ENCODE measurements at places on chromosomes 13 and 19.
A peak's percentile ranks its signal among the peaks of the same experiment; 100 is the strongest.

- no peaks in the 10 kb centered on the region for H3K27me3 ChIP-seq
- H3K27ac ChIP-seq = no peak overlapping the region
- H3K4me3 ChIP-seq = no peak overlapping the region
- H3K4me1 ChIP-seq = no peaks in the 10 kb centered on the region
- no peak for DNase-seq
Measured at GRCh38 chr13:96199315-96199714, 109.4 kb downstream of the HS6ST3 start.

DNA sequence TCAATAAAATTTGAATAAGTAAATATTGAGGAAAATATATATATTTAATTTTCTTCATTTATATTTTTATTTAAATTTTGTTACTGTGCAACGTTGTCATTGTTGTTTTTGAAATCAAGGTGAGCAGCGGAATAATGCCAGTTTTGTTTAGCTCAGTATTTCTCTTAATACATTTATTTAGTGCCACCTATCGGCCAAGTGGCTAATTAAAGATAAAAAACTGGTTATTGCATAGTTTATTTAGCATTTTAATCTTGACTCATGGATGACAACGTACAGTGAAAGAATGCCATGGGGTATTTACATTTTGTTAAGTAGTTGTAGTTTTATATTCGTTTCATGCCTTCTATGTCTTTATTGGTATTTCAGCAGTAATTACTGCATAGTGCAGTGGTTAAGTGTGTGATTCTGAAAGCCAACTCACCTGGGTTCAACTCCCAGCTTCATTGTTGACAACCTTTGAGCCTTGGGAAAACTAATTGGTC, 265.9 kb downstream of the MYO16 start:
- no peaks in the 10 kb centered on the region for H3K36me3 ChIP-seq
- DNase-seq = no peak
- H3K4me3 ChIP-seq = no peak overlapping the region
- no peaks in the 10 kb centered on the region for H3K4me1 ChIP-seq

DNA sequence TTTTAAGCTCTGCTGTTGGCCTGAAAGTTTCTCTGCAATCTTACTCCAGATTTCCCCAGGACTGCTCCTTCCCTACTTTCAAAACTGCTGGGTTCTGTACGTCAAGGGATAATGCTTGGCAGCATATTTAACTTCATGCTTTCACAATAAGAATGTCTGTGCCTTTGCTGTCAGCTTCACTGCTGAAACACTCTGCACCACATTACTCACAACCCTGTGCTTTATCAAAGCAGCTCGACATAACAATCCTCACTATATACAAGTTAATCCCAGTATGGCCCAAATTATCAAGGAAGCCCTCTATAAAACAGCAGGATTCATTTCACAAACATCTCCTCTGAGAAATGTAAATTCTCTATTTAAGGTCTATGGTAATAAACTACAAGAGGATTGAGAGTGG, 17.5 kb downstream of the LATS2 start:
- peaks cover 4% of the 10 kb centered on the region for H3K36me3 ChIP-seq
- no peak overlapping the region for H3K27ac ChIP-seq
- H3K4me3 ChIP-seq = no peak overlapping the region

DNA sequence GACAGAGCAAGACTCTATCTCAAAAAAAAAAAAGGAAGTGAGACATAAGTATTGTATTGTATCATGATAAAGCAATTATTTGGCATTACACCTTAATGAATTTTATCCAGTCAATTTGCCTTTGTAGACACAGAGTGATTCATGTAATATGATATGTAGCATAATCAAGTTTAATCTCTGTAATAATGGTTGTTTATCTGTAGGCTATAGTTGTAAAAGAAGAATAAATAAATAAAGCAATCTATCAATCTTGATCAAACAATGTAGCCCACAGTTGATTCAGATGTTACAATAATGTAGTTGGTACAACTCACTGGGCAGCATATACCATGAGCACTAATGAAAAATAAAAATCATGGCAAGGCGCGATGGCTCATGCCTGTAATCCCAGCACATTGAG, 28.5 kb upstream of the CEACAM20 start:
- H3K36me3 ChIP-seq = no peaks in the 10 kb centered on the region
- no peak overlapping the region for H3K27ac ChIP-seq
- no peak overlapping the region for H3K4me3 ChIP-seq

DNA sequence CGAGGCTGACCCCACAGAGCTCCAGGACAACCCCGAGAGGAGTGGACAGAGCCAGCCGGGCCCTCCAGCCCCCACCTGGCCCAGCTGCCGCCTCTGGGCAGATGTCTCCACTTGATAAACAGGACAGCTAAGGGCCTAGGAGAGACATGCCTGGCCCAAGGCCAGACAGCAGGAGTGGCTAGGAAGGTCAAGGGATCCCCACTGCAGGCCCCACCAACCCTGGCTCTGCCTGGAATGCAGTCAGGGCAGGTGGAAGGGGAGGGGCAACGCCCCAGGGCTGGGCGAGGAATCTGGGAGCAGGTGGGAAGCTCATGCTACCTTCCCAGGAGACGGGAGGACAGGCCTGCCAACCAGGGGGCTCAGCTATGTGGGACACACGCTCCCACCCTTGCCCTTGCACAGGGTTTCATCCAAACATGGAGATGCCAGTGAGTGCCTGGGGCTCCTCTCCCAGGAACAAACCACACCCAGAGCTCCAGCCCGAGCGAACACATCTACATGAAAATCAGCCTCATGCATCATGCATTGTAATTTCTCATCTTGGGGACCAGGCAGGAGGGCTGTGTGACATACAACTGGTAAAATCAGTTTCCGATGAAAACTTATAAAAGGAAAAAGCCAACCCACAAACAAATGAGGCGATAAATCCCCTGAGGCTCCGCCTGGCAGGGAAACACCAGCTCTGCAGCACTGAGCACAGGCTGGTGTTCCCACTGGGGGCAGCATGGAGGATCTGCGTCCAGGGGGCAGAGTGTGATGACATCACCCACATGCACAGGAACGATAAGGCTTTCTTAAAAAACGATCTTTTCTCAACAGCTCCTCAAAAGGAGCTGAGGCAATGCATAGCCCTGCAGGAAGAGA, 25.0 kb downstream of the SH3GL1 start:
- H3K4me3 ChIP-seq = peak overlapping the region; percentile 0
- peak overlapping the region; percentile 97 for H3K27ac ChIP-seq
- peak; percentile 48 for DNase-seq
- no peaks in the 10 kb centered on the region for H3K36me3 ChIP-seq
- H3K27me3 ChIP-seq = no peaks in the 10 kb centered on the region

GRCh38 chr19:12726988-12727316, 3.2 kb upstream of the TNPO2 start:
- no peaks in the 10 kb centered on the region for H3K27me3 ChIP-seq
- H3K27ac ChIP-seq = no peak overlapping the region
- no peak for DNase-seq
- H3K36me3 ChIP-seq = peaks cover 36% of the 10 kb centered on the region
- no peak overlapping the region for H3K4me3 ChIP-seq

- H3K27ac ChIP-seq = peak overlapping the region; percentile 13
- H3K4me1 ChIP-seq = peaks cover 51% of the 10 kb centered on the region
- H3K36me3 ChIP-seq = peaks cover 29% of the 10 kb centered on the region
- no peak for DNase-seq
Measured at GRCh38 chr19:35751839-35752745, 3.7 kb downstream of the LIN37 start.

- H3K27me3 ChIP-seq = no peaks in the 10 kb centered on the region
- H3K4me1 ChIP-seq = no peaks in the 10 kb centered on the region
- no peak overlapping the region for H3K4me3 ChIP-seq
- H3K27ac ChIP-seq = no peak overlapping the region
- H3K36me3 ChIP-seq = no peaks in the 10 kb centered on the region
Measured at GRCh38 chr13:46804391-46804815, 7.4 kb upstream of the ESD start.

DNA sequence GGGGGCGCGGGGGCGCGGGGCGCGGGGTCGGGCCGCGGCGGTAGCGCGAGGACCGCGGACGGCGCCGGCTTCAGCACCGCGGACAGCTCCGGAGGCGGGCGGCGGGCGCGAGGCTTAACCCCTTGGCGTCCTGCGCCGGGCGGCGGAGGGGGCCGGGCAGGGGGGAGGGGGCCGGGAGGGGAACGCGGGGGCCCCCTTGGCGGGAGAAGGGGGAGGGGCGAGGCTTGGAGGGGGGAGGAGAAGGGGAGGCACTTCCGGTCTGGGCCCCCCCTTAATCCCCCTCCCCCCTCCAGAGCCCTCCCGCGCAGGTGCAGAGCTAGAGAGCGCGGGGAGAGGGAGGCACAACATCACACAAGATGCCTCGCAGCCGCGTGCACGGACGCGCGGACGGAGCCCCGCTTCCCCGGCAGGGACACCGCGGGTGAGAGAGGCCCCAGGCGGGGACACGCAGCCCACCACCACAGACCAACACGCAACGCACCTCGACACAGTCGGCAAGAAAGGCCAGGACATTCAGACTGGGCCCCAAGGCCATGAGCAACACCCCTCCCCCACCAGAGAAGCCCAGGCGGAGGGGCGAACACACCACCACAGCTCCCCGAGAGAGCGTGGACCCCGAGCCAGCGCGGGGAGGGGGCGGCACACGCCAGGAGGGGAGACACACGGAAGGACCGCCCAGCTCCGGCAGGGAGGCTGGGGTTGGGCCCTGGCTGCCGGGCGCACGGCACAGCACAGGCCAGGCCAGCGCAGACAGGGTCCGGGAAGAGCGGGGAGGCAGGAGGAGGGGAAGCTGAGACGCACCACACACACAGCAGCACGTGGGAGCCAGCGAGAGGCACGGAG, 24.1 kb downstream of the SHANK1 start:
- no peaks in the 10 kb centered on the region for H3K36me3 ChIP-seq
- H3K4me3 ChIP-seq = no peak overlapping the region
- H3K27ac ChIP-seq = no peak overlapping the region
- DNase-seq = no peak

DNA sequence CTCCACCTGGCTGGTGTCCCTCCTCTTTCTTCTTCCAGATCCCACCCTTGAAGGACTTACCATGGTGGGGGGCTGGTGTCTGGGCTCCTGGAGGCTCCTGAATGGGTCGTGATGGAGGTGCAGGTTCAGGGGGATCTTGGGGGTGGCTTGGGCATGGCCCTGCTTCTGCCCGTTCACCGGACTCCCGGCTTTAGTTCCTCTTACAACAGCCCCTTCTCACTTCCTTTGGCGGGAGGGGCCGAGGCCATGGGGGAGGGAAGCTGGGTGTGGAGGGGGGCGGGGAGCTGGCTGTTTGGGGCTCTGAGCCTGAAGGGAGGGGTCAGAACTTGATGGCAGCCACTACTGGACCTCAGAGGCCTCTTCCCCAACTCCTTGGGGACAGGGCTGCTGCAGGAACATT, at the start of gene MYO1F:
MYO1F (minus strand) TSS at position 196 of the 400 bp plus-strand sequence; CDS start at position 63, 133 bp downstream.
- H3K4me3 ChIP-seq = peak within 1 kb of the TSS; percentile 35
- peaks cover 2% of the 10 kb centered on the region for H3K36me3 ChIP-seq
- no peaks in the 10 kb centered on the region for H3K4me1 ChIP-seq
- no peaks in the 10 kb centered on the region for H3K27me3 ChIP-seq

DNA sequence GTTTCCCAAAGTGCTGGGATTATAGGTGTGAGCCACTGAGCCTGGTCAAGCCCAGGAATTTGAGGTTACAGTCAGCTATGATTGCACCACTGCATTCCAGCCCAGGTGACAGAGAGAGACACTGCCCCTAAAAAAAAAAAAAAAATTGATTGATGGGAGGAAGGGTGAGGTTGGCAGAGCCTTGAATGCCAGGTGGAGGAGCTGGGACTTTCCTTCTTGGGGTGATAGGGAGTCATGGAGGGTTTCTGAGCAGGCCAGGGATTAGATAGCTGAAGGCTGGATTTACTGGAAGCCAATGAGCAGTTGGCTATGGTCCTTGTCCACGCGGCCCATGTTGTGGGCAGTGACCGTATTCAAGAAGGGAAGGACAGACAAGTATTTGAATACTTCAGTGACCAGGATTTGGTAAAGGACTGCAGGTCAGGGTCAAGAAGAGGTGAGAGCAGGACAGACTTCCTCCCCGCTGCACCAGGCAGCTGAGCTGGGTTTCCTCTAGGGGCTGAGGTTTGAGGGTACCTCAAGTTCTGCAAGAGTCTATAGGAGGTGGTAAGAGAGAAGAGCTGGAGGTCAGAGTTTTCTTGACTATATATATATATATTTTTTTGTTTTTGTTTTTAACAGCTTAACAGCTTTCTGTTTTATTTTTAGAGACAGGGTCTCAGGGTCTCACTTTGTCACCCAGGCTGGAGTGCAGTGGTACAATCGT, 6.9 kb upstream of the ICAM4 start:
- no peak for DNase-seq
- no peaks in the 10 kb centered on the region for H3K4me1 ChIP-seq
- no peak overlapping the region for H3K4me3 ChIP-seq
- no peak overlapping the region for H3K27ac ChIP-seq

DNA sequence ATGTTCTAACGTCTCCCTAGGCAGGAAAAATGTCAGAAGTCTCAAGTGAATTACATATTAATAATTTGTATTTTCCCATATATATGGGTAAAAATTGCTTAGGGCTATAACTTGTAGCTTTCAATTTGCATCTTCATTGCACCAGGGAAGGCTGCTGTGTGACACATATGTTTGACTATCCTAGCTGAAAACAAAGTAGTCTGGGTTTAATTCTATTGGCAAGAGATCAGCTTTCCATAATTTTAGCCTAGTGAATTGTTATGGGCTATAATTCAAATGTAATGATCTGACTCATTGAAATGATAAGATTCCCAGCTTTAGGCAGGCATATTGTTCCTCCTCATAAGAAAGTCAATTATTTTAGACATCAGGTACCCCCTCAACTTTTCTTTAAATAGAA, 553.1 kb downstream of the DCT start:
- H3K27me3 ChIP-seq = no peaks in the 10 kb centered on the region
- no peaks in the 10 kb centered on the region for H3K4me1 ChIP-seq

GRCh38 chr13:46688306-46688705, 108.7 kb downstream of the ESD start:
- no peaks in the 10 kb centered on the region for H3K27me3 ChIP-seq
- H3K4me3 ChIP-seq = no peak overlapping the region
- no peaks in the 10 kb centered on the region for H3K36me3 ChIP-seq
- no peak overlapping the region for H3K27ac ChIP-seq
- no peak for DNase-seq
- no peaks in the 10 kb centered on the region for H3K4me1 ChIP-seq

DNA sequence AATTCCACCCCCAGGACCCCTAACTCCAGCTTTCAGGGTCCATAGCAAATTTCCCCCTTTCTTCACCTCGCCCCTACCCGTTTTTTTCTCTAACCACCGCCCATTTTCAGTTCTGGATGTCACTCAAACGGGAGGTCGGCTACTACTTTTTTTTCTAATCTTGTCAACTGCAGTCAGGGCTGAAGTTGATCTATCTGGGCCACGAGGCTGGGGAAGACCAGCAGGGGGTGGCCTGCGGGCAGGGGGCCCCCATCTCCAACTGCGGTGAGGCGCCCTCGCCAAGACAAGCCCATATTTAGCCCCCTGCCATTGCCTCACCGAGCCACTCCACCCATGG, 748 bp downstream of the LHFPL6 start:
- peaks cover 54% of the 10 kb centered on the region for H3K4me1 ChIP-seq
- H3K36me3 ChIP-seq = no peaks in the 10 kb centered on the region
- DNase-seq = no peak
- peak overlapping the region; percentile 91 for H3K27ac ChIP-seq
- H3K4me3 ChIP-seq = peak overlapping the region; percentile 74

GRCh38 chr19:29259867-29260281, 46.9 kb upstream of the UQCRFS1 start:
- H3K27ac ChIP-seq = no peak overlapping the region
- no peak overlapping the region for H3K4me3 ChIP-seq
- H3K27me3 ChIP-seq = peaks cover 15% of the 10 kb centered on the region

GRCh38 chr13:101450749-101451130, 1.7 kb upstream of the ITGBL1 start:
- no peaks in the 10 kb centered on the region for H3K27me3 ChIP-seq
- DNase-seq = no peak
- peak overlapping the region; percentile 84 for H3K27ac ChIP-seq
- no peaks in the 10 kb centered on the region for H3K36me3 ChIP-seq
- peaks cover 10% of the 10 kb centered on the region for H3K4me1 ChIP-seq
- no peak overlapping the region for H3K4me3 ChIP-seq

- no peaks in the 10 kb centered on the region for H3K27me3 ChIP-seq
- no peak for DNase-seq
- no peaks in the 10 kb centered on the region for H3K4me1 ChIP-seq
Measured at GRCh38 chr13:41880966-41881365, 79.9 kb downstream of the VWA8 start.
